ENCODE measurements at places on chromosomes 1 and 21.

GRCh38 chr1:35564884-35565741 is 7.5 kb downstream of the NCDN start:
- DNase-seq: no peak

DNA sequence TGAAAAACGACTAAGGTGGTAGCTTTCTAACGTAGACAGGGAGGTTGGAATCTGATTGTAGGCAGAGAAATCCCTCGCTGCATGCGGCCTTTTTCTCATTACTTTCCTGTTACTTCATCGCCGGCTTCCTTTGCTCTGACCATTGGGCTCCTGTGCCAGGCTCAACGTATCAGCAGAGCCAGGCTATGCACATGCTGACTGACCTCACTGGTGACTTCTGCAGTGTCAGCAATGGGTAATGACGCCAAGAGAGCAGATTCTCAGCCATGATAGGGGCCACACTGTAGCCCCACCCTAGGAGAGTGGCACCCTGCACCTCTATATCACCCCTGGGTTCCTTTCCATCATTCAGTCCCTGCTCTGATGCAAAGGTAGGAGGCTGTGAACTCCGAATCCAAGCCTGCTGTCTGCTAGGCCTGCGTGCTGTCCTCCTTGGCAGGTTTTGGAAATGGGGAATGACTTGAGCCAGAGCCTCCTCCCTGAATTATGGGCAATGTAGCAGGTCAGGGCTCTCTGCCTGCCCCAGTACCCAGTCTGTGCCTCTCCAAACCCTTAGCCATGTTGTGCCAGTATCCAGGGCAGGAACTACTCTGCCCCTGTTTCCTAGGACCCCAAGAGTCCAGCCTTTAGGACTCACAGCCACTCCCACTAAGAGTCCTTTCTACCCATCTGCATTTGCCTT is 11.4 kb downstream of the PPFIA4 start:
- DNase-seq: no peak

DNA sequence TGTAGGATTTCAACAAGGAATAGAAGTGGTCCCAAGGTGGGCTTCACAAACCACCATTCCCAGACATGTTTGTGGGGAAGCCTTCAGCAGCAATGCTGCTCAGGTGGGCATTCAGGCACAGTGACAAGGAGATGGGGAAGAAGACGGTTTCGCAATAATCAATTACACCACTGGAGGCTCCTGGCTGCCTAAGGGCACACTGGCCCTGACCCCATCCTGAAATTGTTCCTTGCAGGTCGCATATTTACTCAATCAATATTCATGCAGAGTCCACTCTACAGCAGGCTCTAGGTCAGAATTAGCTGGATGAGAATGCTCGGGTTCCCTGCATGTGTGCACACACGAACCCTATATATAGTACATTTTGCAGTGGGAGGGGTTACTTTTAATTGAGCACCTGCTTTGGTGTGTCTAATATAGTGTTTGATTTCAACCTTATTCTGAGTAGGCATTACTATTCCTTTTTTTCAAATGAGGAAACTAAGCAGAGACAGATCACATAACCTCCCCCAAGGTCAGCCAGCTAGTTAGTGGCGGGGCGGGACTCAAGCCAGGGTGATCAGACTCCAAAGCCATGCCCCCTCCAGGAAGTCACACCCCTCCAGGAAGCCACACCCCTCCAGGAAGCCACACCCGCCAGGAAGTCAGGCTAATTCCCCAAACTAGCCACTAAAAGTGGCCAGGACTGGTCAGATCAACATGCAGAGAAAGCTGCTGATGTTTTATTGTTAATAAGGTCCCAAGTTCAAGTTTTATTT is 106.5 kb downstream of the HLCS start:
- DNase-seq: no peak

GRCh38 chr1:3890389-3891328 is 9.4 kb downstream of the C1orf174 start:
- no peak for DNase-seq

GRCh38 chr1:161930064-161930463 is 93.6 kb downstream of the OLFML2B start:
- DNase-seq: no peak

- DNase-seq: no peak
These were observed 4.0 kb upstream of the MEX3A start for GRCh38 chr1:156086256-156086662.

GRCh38 chr1:156840898-156841279 is 18.0 kb downstream of the INSRR start:
- no peak for DNase-seq

GRCh38 chr1:22105611-22106207 is 37.2 kb downstream of the WNT4 start:
- peak; percentile 82 for DNase-seq

DNA sequence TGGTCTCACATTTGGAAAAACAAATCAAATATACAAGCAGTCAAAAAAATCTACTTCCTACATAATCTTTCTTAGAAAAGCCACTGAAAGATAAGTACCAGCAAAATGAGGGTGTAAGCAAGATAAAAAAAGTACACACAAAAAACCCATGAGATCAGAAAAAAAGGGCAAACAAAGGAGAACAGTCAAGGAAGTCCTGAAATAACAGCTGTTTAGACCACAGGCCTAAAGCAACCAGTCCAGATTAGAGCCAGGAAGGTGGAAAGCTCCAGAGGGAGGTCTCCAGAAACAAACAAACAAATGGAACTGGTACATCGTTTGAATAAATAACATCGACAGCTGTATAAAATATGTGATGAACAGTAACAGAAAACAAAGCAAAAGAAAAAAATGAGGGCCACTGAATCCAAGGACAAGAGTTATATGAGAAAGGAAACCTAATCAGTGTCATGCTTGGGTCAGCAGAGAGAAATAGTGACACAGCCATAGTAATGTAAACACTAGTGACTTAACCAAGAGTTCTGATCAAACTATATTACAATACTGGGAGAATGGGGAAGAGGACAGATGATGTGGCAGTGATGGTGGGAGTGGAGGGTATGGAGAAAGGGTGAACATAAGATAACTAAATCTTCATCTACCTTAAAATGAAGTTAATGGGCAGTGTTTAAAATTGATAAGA is 67.5 kb downstream of the NVL start:
- DNase-seq: no peak

GRCh38 chr21:26079366-26079765 is 91.2 kb downstream of the APP start:
- no peak for DNase-seq

DNA sequence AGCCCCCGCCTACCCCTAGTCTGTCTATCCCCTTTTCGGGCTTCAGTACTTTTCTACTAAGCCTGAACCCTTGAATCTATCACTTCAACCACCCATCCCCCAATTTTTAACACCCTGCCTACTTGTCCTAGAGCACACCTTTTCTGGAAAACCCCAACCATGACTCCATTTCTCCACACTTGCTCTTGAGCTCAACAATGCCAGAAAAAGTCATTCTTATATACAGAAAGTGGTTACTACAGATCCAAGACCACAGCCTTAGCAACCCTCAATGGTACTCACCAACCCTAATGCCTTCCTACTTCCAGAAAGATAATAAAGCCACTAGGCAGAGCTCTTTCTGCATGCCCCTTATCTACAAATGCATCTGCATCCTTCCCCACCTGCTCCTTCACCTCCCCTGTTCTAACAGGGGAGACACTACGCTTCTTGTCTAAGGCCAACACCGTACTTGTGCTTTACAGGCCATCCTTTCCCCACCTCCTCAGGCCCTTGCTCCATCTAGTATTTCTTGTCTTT is 41.2 kb downstream of the DMAP1 start:
- DNase-seq: no peak

- no peak for DNase-seq
These were observed 8.9 kb downstream of the COL9A2 start for GRCh38 chr1:40308036-40308727.

All from NCI-H2171 treated with DMSO at 0.1 percent for 48 hours (cell line).